Endothelial cell of umbilical vein (primary cell): ENCODE measurements at places on chromosomes 5 and 9. TPM values are rescaled to one million over a fixed set of nuclear protein-coding genes. Genes with fewer than 3 reads are reported as not detected.

Gene ADAMTS16
- total RNA-seq = not detected in 2 replicates

Gene STK32A
- total RNA-seq = not detected in 2 replicates

DNA sequence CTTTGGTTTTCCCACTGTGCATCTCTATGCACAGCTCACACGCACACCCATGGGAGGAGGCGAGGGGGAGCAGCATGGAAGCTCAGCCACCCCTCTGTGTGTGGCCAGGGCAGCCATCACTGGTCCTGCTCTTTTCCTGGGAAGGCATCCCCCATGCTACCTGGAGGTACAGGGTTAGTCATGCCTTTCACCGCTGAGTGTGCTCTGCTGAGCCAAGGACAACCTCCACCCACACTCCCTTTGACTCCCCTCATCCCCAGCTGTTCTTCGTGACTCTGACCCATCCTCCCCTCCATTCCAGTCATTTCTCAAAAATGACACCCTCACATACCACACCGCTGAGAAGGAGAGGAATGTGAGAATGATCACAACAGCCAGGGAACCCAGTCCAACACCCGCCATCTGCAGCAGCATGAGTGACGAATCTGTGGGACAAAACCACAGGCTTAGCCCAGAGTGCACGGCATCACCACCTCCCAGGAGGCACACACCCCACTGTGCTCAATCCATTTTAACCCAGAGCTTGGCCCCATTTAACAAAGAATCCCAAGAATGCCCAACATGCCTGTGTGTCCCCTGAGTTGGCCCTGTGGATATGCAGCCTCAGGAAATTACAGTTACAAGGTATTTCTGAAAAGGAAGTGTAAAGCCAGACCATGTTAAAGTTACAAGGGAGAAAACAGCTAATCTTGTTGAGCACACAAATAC lies 133.4 kb downstream of the SUSD1 start:
- peak; percentile 83 for DNase-seq

GRCh38 chr9:336039-336438 lies 121.4 kb downstream of the DOCK8 start:
- DNase-seq = no peak

- DNase-seq = no peak
Measured at GRCh38 chr5:149679876-149680809, 50.0 kb upstream of the PPARGC1B start.

DNA sequence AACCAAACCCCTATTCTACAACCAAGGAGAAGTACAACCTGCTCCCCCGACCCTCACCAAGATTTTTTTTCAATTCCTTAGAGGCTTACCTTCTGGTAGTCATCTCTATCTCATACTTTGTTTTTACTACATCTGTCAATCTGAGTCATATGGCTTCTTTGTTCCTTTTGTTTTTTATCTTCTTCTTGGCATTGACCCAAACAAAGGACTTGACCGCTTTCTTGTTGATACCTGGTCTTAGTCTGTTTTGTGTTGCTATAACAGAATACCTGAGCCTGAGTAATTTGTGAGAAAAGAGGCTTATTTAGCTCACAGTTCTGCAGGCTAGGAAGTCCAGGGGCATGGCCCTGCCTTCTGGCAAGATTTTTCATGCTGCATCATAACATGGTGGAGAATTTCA lies 352.7 kb downstream of the MLLT3 start:
- no peak for DNase-seq

DNA sequence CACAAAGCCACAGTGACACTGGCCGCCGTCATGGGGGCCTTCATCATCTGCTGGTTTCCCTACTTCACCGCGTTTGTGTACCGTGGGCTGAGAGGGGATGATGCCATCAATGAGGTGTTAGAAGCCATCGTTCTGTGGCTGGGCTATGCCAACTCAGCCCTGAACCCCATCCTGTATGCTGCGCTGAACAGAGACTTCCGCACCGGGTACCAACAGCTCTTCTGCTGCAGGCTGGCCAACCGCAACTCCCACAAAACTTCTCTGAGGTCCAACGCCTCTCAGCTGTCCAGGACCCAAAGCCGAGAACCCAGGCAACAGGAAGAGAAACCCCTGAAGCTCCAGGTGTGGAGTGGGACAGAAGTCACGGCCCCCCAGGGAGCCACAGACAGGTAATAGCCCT lies 26.1 kb downstream of the HRH2 start:
- no peak for DNase-seq

DNA sequence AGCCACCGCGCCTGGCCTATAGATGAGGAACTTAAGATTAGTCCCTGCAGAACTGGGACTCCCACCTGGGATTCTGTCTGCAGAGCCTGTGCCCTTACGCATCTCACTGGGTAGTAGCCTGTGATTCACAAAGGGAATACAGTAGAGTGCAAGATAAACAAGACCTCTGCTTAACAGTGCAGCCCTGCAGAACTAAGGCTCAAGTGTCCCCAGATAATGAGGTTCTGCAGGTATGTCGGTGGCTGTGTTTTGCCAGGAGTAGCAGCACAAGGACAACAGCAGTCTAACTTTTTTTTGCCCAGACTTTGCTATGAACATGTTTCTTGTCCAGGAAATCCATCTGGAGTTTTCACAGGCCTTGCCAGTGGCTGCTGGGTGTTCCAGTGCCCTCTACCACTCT lies 59.7 kb downstream of the DCP2 start:
- DNase-seq = no peak

GRCh38 chr5:2895196-2895595 lies 143.7 kb upstream of the IRX2 start:
- DNase-seq = no peak

DNA sequence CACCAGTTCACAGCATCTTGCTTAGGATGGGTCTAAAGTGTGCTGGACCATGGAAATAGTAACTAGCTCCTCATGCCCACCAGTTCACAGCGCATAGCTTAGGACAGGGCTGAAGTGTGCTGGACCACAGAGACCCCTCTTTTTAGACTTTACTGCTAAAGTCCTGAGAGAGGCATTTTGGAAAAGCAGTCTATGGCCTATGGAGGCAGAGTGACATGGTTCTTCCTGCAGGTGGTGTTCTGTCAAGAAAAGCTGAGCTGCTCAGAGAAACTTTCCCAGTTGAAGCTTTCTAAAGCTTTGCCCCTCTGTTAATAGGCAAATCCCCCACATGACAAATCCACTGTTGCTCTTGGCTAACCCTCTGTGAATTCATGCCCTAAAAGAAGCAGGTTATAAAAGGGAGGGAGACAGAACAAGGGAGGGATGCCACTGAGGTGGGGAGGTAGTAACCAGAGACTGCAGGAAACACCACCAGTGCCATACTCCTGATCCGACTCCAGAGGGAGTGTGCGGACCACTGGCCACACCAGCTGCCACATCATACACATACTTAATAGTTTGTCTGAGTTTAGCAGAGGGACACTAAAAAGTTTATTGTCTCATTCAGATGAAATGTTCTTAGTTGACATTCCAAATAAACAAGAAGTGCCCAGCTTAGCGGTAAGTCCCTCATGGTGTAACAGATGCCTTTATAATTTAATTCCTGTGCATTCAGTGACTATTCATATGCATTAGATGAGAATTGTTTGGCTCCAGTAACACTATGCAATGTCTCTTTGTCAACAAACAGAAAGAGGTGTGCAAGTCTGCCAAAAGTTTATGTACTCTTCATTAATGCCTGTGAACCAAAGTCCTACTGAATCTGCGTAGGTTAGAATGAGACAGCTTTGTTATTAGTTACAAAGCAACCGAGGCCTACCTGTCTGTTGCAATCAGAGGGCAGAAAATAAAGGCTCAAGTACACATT lies 236.2 kb upstream of the NFIL3 start:
- DNase-seq = no peak
